Forelimb muscle (tissue), 1 donor: ENCODE measurements at places on chromosomes 6 and 20. TPM values are rescaled to one million over a fixed set of nuclear protein-coding genes. Genes with fewer than 3 reads are reported as not detected.

- DNase-seq, result no peak
These were observed 286.5 kb upstream of the PRND start for GRCh38 chr20:4435225-4435624.

GRCh38 chr6:35585658-35586057, 73.0 kb upstream of the TULP1 start:
- no peak for DNase-seq

COL11A2 gene
- polyA plus RNA-seq, result 41.7 TPM

DNA sequence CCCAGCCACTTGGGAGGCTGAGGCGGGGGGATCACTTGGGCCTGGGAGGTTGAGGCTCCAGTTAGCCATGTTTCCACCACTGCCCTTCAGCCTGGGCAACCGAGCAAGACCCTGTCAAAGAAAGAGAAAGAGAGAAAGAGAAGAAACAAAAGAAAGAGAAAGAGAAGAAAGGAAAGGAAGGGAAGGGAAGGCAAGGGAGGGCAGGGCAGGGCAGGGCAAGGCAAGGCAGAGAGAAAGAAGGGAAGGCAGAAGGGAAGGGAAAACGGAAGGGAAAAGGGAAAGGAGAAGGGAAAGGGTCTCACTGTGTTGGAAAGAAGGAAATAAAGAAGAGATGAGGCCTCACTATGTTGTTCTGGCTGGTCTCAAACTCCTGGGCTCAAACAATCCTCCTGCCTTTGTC, 47.8 kb upstream of the PBOV1 start:
- DNase-seq, result no peak

GRCh38 chr6:124714728-124715127, 247.5 kb upstream of the RNF217 start:
- DNase-seq, result no peak

DNA sequence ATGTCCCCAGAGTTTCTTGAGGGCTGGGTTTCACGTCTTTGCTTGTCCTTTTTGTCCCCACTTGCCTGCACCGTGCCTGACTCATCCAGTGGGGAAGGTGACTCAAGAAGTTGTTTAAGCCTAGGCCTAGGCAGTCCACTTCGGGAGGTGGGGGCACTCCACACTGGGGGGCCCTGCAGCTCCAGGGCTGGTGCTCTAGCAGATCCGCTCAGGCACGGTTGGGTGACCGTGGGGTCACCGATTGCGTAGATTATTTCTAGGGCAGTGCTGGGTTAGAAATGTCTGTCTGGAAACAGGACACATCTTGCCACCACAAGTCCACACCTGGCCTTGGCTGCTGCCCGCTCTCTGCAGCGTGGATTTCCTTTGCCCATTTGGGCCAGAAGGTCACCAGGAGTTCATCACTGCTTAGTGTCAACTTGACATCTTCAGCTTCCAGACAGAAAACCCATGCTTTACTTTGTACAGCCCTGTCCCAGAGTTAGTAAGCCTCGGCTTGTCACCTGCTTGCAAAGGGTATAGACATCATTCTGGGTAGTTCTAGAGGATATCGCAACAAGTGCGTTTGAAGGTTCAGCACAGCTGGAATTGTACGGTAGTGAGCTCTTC, 13.6 kb upstream of the C20orf144 start:
- no peak for DNase-seq

DNA sequence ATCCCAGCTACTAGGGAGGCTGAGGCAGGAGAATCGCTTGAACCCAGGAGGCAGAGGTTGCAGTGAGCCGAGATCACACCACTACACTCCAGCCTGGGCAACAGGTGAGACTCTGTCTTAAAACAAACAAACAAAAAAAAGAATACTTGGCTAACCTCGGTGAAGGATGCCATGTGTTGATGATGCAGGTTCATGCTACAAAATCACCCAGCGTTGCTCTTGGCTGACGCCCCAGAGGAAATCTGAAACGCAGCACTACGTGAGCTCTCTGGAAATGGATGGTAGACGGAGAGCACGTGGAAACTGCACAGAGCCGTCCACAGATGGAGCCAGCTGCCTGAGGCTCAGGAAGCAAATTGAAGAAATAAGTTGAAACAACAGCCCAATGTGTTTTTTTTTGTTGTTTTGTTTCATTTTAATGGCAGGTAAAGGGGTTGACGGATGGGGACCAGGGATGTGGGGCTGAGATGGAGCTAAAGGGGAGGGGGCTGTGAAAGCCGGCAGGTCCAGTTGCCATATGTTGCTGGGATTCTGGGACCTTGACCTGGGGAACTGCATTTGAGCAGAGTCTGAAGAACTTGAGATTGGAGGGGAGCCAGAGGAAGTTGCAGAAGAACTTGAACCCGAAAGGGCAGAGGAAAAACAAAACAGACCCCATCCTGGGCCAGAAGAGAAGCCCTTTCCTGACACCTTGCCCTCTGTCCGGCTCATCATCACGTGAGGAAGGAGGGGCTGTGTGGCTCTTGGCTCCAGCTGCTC, 12.8 kb upstream of the MANBAL start:
- DNase-seq, result no peak

DNA sequence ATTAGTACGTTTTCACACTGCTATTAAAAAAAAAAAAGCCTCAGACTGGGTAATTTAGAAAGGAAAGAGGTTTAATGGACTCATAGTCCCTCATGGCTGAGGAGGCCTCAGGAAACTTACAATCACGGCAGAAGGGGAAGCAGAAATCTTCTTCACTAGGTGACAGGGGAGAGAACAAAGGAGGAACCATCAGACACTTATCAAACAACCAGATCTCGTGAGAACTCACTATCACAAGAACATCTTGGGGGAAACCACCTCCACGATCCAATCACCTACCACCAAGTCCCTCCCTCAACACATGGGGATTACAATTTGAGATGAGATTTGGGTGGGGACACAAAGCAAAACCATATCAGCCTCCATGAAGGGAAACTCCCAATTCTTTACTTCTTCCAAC, 85.2 kb upstream of the MAFB start:
- DNase-seq, result no peak

SEMG2 gene
- polyA plus RNA-seq, result not detected

GRCh38 chr20:23540624-23541023, 27.7 kb downstream of the CST9L start:
- no peak for DNase-seq

- DNase-seq, result no peak
These were observed 22.6 kb upstream of the BTN3A2 start for GRCh38 chr6:26342106-26343004.

DNA sequence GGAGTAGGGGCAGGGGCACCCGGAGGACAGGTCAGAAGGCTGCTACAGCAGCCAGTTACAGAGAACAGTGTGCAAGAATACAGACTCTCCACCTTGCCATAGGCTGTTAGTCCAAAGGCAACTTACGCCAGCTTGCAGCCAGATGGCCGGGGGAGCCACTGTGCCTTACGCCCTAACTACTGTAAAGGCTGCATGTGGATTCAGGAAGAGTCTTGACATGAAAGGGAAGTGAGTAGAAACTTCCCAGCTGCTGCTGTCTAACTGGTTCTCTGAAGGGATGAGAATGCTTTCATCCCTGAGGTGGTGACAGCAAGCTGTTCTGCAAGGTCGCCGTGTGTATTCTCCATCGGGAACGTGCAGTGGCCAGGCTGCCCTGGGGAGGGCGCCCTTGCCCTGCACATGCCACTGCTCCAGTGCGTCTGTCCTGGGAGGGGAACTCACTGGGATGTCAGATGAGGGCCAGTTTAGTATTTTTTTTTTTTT, 46.1 kb downstream of the LYRM4 start:
- no peak for DNase-seq

RAET1L gene
- not detected for polyA plus RNA-seq

DNA sequence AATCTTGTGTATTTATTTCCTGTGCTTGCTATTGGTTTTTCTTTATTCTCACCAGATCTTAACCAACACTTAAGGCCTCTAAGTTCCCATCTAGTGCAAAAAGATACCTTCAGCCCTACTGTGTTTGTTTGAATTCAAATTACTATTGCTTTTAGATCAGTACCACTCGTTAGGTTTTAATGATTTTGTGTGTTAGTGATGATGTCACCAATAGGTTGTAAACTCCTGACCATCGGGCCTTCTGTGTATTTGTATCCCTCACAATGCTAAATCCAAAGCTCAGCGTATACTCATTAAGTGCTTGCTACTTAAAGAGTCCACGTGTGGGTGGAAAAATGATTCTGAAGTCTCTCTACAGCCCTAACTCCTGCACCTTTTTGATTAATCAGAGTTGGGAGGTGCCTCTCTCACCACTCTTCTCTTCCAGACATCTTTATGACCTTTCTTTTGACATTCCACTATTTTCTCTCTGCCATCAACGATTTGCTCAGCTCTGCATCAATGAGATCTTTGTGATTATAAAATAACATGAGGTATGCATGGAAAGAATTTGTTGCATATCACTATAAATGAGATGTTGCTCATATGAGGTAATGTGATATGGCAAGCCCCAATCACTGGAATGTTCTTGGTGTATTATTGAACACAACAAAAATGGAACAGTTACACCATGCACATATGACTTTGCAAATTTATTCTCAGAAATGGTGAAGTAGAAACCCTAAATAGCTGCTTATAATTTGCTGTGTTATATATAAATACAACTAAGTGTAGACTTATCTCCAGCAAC, 55.1 kb upstream of the LAMA2 start:
- no peak for DNase-seq

APOBEC2 gene
- 501 TPM for polyA plus RNA-seq

STMN3 gene
- 11.4 TPM for polyA plus RNA-seq

MATN4 gene
- polyA plus RNA-seq, result 0.57 TPM

GRCh38 chr20:43939762-43940121, 25.1 kb downstream of the TOX2 start:
- no peak for DNase-seq

RNF39 gene
- polyA plus RNA-seq, result 0.75 TPM

TNF gene
- polyA plus RNA-seq, result not detected

DNA sequence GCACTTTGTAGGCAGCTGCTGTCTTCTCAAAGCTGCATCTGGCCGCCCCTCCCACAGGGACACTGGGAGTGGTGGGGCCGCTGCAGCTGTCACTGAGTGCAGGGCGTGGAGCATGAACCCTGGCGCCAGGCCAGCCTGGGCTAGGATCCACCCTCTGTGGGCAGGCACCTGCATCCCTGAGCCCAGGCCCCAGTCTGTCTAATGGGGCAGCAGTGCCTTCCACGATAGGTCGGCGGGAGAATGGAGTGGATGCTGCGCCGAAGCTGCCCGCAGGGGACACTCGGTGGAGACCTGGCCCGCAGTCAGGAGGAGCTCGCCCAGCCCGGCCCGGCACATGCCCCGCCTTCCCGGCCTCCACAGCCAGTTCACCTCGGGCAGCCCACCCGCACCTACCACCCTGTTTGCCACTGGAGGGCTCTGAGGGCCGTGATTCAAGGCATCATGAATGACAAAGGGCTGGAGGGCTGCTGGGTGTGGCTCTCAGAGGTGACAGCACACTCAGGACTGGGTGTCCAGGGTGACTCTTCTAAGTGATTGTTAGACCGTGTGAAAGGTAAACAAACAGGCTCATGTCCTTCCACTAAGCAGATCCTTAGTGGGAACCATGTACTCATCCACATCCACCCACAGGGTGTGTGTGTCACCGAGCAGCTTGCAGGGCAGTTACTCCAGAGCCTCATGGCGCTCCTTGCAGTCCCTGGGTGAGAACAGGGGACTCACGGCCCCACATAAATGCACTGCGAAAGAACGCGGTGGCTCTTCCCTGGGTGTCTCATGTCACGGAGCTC, 133.9 kb downstream of the AGPAT4 start:
- no peak for DNase-seq

GRCh38 chr6:5778317-5778857, 228.3 kb downstream of the NRN1 start:
- no peak for DNase-seq
